ENCODE measurements at places on chromosomes 12 and 14.

DNA sequence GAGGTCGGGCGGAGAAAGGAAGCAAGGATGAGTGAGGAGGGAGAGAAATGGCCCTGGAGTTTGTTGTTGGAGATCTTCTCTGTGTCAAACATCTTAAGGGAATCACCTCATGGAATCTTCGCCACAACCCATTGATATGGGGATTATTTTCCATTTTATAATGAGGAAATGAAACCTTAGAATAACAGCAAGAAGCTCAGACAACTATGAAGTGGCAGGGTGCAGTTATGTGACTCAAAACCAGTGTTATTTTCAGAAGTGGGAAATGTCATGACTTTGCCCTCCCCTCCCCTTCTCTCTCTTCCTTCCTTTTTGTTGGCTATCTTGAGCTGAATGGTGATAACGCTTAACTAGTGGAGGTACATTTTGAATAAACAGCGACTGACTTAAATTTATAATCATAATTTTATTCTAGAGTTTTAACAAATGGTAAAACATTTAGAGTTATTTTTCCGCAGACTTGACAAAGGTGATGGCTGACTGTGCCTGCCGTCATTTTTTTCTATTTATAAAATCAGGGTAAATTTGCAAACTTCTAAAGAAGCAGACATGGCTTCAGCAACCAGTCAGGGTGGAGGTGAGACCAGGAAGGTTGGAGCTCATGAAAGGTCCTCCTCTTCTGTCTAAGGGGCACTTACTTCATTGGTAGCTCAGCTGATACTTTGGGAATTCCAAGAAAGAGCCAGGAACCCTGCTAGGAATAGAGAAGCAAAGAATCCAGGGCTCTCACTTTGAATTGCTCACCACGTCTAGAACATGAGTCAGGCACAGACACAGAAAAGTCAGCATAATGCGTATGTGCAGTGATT, 232.4 kb downstream of the RGS6 start:
- DNase-seq: no peak

DNA sequence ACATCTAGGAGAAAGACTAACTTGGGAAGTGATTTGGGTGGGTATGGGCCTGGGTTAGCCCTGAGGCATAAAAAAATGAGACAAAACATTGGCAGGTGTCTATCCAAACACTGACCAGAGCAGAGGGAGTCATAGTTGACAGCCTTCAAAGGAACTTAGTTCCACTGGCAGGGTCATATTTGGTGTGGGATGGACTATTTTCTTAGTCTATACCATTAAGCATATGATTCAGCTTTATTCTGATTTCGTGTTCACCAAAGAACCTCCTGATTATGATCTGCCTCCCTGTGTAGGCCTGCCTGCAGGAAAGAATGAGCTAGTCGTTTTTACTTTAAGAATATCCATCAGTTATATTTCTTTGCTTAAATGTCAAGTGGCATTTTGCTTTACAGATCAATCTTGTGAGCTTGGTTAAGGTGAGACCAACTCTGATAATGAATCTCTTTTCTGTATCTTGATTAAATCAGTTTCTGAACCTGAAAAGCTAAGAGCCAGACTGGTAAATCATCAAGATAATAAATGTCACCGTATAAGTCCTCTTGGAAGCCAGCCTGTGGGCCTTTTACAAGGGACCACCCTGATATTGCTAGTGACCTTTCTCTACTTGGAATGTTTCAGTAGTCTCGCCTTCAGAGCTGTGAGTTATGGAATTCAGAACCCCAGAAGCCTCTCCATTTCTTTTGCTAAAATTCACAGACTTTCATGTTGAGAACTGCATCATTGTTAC, 182.9 kb downstream of the MON2 start:
- DNase-seq: no peak

- no peak for DNase-seq
Measured at GRCh38 chr14:20848316-20848954, 42.8 kb upstream of the RNASE3 start.

DNA sequence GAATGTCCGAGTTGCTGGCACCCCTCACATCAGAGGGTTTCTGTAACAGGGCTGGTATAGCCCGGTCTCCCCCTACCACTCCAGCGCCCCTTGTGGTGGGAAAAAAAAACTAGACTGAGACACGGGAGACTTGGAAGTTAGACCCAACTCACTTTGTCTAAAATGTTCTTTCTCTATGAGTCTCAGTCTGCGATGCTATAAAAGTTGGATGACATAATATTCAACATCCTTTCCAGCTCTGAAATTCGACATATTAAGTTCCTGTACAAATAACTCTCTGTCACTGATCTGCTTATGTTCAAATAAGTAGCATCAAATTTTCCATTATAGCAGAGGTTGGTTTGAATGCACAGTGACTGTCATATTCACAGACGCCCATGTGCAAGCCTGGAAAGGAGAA, 25.7 kb upstream of the TC2N start:
- no peak for DNase-seq

DNA sequence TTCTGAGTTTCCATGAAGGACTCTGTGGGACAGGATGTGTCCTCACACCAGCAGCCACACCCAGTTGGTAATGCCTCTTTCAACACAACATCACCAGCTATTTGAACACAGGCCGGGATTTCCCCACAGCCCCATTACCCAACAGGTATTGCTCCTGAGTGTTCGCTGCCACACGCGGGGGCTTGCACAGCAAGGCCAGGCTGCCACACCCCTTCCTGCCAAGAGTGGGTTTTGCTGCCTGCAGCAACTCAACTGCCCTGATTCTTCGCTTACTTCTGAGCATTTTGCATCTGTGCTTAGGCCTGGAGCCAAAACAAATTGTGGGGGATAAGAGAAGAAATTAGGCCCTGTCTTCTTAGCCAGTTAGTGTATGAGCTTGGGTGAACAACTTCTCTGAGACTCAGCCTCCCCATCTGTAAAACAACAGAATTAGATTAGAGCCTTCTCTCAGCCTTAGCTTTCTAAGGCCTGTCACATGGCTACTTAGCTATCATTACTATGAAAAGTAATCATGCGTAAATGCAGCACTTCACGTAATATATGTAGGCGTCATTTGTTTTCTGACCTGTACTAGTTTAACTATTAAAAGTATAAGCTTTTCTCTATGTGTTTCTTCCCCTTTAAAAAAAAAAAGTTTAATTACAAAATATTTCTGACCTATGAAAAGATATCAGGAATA, 20.0 kb downstream of the CKAP4 start:
- no peak for DNase-seq

DNA sequence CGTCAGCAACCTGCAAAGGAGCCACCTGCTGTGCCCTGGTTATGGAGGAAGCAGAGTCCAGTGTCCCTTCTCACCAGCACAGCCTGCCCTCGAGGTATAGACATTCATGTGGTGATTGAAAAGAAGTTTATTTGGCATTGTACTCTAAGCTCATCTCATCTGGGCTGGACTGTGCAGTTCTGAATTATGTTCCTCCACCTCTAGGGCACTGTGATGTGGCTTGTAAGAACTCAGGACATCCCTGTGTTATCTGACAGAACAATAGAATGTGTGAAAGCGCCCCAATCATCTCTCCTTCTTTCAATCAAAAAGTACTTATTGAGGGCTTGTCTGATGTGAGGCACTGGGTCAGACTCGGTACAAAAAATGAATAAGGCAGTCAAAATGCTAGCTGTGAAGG, 140.1 kb downstream of the DHRS2 start:
- no peak for DNase-seq

DNA sequence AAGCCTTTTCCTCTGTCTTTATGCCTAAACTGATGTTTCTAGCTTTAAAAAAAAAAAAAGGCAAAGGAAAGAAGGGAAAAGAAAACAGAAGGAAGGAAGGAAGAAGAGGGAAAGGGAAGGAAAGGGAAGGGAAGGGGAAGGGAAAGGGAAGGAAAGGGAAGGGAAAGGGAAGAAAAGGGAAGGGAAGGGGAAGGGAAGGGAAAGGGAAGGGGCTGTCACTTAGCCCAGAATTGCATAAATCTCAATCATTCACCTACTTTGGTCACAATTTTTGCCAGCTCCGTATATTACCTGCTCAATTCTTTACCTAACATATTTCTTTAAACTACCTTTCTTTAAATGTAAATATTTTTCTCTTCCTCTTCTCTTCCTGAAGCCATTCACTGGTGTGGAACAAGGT, 26.8 kb downstream of the CIT start:
- no peak for DNase-seq

- DNase-seq: no peak
Measured at GRCh38 chr12:84561351-84561750, 351.2 kb downstream of the SLC6A15 start.

DNA sequence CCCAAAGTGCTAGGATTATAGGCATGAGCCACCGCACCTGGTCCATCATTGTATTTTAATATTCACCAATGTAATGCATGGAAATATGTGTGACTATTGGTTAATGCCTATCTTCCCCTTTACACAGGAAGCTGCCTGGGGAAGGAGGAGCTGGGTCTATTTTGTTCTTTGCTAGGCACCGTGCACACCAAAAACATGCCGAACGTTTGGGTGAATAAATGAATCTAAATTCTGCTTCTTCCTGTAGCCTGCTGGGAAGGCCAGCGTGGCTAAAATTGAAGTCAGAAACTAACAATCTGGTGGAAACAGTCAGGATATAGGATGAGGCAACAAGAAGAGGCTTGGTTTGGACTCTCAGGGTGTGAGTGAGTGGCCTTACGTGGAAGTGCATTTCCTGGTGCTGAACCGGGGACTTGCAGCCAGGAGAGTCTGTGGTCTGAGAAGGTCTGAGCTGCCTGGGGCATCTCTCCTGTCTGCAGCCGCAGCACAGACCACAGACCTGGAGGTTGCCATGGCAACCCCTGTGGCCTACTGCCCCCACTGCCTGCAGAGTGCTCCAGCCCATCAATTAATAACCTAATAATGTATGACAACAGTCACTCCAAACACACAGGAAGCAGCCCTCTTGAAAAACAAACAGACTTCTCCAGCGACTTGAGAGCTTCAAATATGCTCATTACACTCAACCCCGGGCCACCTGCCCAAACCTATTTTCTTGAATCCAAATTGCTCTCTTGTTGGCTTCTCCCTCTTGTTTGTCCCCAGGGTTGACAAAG, 5.5 kb upstream of the GPR68 start:
- no peak for DNase-seq

- no peak for DNase-seq
Measured at GRCh38 chr12:57229046-57229633, 371 bp upstream of the SHMT2 start.

- no peak for DNase-seq
Measured at GRCh38 chr14:59591641-59592370, 15.2 kb upstream of the CCDC175 start.

- DNase-seq: no peak
Measured at GRCh38 chr12:52070185-52070925, 577 bp downstream of the ATG101 start.

- DNase-seq: no peak
Measured at GRCh38 chr12:93749515-93749914, 72.3 kb downstream of the CRADD start.

DNA sequence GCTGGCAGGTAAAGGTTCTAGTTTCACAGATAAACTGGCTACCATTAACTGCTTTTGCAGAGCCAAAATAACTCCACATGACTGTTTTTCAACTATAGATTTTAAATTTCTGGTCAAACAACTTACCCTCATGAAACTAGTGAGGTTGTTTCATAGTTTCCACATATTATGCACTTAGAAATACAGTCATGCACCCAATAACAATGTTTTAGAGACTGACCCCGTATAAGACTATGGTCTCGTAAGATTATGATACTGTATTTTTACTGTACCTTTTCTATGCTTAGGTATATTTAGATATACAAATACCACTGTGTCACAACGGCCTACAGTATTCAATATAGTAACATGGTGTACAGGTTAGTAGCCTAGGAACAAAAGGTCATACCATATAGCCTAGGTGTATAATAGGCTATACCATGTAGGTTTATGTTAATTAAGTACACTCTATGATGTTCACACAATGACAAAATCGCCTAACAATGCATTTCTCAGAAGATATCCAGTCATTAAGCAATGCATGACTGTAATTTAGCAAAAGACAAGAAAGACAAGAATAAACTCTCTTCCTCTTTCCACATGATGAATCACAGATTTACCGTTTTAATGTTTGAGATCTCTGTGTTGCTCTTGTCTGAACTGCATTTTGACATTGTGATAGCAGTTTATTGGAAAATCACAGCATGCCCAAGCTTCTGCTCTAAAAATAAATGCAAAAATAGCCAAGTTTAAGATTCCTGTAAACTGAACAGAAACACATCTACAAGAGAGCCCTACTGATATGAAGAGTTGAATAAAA, 17.1 kb downstream of the DICER1 start:
- DNase-seq: no peak

DNA sequence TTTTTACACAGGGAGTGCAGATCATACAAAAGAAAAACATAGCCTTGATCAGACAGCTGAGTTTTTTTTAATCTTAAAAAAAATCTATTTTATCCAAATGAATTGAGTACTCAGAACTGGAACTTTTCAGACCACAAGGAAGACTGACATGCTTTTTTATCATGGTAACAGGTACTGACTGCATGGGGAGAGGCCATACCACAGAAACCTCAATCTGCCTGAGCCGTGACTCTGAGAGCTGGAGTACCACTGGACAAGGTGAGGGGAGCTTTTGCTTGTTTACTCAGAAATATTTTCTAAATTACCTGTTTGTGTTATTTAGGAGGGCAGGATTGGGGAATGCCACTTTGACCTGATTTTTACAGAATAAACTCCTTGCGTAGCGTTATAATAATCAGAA, 143.9 kb downstream of the ALX1 start:
- DNase-seq: no peak

DNA sequence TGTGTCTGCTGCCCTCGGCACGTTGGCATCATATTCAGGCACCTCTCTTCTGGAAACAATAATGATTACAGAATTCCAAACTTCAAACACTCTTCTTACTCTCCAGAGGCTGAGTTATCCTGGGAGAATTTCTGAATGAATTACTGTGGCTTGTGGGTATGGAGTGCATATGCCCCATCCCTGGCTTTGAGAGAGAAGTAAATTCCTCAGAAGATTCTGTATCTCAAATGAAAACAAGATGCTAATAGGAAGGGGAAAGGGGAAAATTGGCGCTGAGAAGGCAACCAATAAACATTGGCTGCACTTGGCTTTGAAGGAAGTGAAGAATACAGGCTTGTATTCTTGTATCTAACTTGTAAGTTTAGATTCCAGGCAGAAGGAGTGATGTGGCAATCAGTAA, 132.0 kb upstream of the NOVA1 start:
- DNase-seq: no peak

- DNase-seq: no peak
Measured at GRCh38 chr12:49976557-49976956, 3.8 kb downstream of the AQP6 start.

DNA sequence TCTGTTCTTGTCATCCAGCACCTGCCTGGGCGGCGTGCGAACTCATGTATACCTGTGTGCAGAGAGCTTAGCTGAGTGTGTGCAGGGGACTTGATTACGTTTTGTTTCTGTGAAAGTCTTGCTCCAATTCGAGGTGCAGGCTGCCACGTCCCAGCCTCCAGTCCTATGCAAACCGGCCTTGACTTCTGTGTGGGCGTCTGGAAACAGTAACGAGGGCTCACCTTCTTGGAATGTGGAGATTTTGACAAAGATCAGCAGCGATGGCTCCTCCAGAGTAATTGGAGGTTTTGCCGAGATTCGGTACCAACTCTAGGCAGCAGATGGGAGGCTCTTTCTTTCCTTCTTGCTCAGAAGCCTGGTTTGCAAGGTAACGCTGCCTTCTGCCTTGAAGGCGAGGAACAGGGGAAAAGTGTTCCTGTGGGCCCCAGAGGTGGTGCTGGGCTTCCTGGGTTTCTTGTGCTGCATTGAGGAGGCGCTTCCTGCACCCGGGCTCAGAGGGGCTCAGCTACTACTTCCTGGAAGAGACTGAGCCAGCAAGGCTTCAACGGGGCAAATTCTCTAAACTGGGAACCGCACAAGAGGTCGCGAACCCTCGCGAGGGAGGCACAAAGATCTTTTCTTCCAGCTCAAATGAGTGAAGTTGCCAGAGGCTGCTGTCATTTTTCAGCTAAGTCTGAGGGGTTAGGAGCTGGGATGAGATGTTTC, 249.0 kb downstream of the AACS start:
- DNase-seq: no peak

All from stimulated activated CD8-positive, alpha-beta memory T cell treated with anti-CD3 and anti-CD28 coated beads, Interleukin-15, amount 100 ng/mL, for 24 hours (primary cell).